ENCODE measurements at places on chromosomes 16 and 17.

GRCh38 chr17:15651583-15652110 lies 32.1 kb upstream of the FBXW10B start:
- peak; percentile 24 for DNase-seq

DNA sequence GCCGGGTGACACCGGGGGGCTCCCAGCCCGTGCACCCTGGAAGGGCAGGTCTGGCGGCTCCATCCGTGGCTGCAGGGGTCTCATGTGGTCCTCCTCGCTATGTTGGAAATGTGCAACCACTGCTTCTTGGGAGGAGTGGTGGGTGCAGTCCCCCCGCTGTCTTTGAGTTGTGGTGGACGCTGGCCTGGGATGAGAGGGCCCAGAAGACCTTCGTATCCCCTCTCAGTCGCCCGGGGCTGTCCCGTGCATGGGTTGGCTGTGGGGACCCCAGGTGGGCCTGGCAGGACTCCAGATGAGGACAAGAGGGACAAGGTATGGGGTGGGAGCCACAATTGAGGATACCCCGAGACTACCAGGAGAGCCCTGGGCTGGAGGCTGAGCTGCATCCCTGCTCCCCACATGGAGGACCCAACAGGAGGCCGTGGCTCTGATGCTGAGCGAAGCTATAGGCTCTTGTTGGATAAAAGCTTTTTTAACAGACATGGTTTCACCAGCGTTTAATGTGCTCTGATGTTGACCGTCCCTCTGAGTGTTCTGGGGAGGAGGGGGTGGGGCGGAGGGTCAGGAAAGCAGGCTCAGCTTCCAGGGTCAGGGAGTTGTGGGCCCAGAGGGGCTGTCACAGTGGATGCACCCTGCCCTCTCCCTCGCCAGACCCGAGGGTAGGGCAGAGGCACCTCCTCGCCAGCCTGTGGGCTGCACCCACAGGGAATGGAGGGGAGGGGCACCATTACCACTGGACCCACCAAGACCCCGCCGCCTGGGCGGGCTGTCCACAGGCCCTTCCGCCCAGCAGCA lies 5.4 kb downstream of the SPATA2L start:
- DNase-seq = no peak

DNA sequence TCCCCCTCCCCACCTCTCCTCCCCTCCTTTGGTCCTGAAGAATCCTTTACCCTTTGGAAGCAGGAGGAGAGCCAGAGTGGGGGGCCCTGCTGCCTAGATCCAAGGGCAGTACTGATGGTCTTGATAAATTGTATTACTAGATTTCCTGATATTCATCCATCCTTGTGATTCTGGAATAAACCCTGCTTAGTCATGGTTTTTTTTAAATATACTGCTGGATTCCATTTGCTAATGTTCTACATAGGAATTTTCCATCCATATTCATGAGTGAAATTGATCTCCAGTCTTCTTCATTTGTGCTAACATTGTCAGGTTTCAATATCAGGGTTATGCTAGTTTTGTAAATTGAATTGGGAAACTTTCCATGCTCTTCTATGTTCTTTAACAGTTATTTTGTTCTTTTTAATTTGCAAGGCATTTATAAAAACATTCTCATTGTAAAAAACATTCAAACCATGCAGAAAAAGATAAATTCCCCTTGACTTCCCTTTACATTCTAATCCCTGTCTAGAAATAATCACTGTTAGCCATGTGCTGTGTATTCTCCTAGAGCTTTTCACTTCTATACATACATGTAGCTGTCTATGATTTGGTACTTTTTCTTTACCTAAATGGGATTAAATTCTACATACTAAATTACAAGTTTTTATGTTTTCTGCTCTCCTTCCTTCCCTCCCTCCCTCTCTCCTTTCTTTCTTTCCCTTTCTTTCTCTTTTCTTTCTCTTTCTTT lies 56.7 kb downstream of the CCDC42 start:
- no peak for DNase-seq

GRCh38 chr16:77943801-77944200 lies 78.5 kb upstream of the CLEC3A start:
- DNase-seq = no peak

GRCh38 chr17:66967837-66968543 lies 3.5 kb downstream of the CACNG4 start:
- no peak for DNase-seq

- DNase-seq = no peak
Measured at GRCh38 chr16:57480754-57481230, 5.5 kb downstream of the DOK4 start.

DNA sequence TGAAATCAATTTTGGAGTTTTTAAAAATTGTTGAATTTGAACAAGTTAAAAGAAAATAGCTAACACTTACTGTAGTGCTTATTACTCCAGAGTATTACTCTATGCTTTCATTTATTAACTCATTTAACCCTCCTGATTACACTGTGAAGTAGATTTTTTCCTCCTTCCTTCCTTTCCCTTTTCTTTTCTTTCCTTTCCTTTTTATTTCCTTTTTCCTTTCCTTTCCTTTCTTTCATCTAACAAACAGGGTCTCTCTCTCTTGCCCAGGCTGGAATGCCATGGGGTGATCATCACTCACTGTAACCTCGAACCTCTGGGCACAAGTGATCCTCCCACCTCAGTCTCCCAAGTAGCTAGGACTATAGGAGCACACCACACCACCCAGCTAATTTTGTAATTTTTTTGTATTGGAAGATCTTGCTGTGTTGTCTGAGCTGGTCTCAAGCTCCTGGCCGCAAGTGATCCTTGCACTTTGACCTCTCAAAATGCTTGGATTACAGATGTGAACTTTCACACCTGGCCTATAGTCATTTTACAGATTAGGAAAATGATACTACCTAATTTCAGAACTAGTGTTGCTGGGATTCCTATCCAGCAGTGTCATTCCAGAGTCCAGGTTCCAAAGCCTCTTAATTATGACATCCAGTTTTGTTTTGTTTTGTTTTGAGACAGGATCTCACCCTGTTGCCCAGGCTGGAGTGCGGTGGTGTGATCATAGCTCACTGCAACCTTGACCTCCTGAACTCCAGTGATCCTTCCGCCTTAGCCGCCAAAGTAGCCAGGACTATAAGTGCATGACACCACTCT lies 59.9 kb downstream of the TAOK1 start:
- no peak for DNase-seq

DNA sequence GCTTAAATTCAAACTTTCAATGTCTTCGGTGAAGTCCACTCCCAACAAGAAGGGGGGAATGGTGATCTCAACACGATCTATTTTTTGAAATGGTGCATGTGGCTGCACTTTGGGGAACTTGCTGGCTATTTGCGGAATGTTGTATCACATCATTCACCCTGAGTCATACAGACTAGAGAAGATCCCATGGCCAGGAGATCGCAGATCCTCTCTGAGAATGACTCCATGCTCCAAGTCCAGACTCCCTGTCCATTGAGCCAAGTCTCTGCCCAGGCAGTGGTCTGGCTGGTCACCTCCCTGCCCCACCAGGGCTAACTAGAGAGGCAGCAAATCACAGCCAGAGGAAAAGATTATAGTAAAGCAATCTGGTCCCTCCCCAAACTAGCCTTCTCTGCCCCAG lies 120.6 kb downstream of the XYLT1 start:
- DNase-seq = no peak

DNA sequence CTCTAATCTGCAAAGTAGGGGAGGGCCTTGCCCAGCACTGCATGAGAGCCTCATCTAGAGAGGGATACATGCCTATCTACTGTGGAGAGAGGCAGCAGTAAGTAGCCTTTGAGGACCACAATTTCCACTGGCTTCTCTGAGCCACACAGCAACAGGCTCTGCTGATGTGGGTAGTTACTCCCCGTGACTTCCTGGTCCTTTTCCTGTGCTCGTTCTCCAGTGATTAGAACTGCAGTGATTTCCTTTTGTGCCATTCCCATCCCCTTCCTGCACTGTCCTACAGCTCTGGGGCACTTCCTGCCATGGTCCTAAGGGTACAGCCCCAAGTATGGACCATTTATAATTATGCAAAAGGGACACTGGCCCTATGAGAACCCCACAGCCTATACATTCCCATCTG lies 3.0 kb downstream of the PLSCR3 start:
- DNase-seq = no peak

- no peak for DNase-seq
Measured at GRCh38 chr17:58669853-58670252, 22.0 kb downstream of the TEX14 start.

DNA sequence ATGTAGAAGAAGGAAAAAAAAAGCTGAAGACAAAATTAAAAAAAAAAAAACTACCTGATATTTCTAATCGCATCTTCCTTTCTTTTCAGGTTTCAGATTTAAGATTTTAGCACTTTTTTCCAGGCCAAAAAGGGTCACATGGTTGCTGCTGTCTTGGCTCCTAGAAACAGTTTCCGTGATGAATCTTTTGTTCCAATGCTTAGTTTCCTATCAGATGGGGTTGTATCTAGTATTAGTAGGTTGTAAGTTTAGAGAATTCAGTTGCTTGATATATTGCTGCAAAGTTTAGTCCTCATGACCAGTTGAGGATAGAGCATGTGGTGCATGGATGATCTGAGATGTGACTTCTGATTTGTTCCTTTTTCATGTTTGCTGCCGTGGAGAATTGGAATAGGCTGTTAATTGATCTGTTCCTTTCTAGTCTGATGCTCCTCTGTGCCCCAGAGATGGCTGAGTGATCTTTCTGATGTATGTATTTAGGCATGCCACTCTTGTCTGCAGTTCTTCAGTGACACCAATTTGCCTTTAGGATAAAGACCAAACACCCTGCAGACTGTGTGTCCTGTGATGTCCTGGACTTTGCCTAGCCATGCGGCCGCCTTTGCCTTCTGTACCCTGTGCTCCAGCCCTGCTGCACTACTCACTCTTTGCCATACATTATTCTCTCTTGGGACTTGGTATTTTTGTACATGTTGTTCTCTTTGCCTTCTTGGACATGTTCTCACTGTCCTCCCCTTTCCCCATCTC lies 94.0 kb downstream of the MRTFB start:
- no peak for DNase-seq

DNA sequence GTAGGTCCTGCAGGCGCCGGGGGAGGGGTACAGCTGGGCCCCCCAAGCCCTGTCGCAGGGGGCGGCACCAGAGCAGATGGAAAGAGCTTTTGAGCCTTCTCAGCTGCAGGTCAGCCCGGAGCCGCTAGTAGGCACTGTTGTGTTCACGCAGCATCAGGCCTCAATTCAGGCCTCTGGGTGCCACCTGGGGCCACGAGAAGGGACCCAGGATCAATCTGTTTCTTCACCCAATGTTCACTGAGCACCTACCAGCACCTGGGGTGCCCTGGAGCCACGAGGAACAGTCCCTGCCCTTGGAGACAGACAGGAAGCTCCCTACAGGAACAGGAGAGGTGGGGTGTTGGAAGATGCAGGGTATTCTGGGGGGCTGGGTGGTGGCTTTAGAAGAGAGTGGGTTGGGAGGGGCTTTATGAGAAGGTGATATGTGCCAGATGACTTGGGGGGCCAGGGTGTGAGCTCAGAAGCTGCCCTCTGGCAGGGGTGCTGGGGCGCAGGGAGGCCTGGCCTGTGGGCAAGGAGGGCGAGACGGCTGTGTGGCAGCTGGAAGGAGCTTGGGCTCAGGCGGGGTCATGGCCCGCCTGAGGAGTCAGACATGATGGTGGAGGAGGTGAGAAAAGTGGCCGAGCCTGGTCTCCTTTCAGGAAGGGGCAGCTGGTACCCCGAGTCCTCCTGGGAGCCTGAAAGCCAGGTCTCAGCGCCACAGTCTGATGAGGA lies 121.9 kb upstream of the GSE1 start:
- DNase-seq = peak; percentile 31

Measured in CD4-positive, alpha-beta T cell treated with Interleukin-1 beta for 1 hour (primary cell).